ENCODE measurements at places on chromosomes 4 and X. TPM values are rescaled to one million over a fixed set of nuclear protein-coding genes. Genes with fewer than 3 reads are reported as not detected.

The NKX6-1 gene
- not detected for total RNA-seq

The IL13RA2 gene
- not detected for total RNA-seq

The NAP1L2 gene
- 3.9 TPM for total RNA-seq

The GPM6B gene
- total RNA-seq = not detected

The GUCY1A1 gene
- 0.48 TPM for total RNA-seq

The UFSP2 gene
- total RNA-seq = 25.4 TPM

The NAAA gene
- total RNA-seq = 3.4 TPM

GRCh38 chr4:128813965-128814364 lies 4.5 kb downstream of the JADE1 start:
- peaks cover 2% of the 10 kb centered on the region for H3K36me3 ChIP-seq
- H3K27me3 ChIP-seq = no peaks in the 10 kb centered on the region
- peak overlapping the region; percentile 38 for H3K4me3 ChIP-seq
- peaks cover 7% of the 10 kb centered on the region for H3K4me1 ChIP-seq

DNA sequence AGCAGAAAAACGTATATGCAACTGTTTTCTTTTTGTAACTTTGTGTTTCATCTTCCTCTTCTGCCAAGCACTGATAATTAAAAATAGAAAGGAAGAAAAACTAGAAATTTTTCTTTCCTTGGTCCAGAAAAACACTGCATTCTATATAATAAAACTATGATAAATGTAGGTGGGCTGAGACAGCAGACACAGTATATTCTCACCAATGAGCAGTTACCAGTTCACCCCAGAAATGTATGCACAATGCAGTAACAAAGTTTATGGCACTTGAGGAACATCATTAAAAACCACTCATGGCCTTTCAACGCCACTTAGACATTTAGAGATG lies 79.4 kb downstream of the FAT1 start:
- H3K4me3 ChIP-seq = no peak overlapping the region
- H3K36me3 ChIP-seq = no peaks in the 10 kb centered on the region
- no peak overlapping the region for H3K27ac ChIP-seq
- no peak for DNase-seq
- H3K4me1 ChIP-seq = no peaks in the 10 kb centered on the region

DNA sequence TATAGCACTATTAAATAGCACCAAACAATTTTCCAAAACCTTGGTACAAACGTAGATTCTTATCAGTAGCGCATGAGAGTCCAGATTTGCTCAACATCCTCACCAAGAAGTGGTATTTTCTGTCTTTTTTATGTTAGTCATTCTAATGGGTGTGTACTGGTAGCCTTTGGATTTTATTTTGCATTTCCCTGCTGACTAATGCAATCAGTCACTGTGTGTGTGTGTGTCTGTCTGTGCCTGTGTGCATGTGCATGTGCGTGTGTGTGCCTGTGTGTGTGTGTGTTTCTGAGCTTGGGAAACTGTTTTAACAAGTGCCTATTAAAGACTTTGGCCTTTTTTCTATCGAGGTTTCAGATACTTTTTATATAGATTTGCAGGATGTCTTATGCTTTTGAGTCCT lies 82.2 kb upstream of the MAGEA10 start:
- no peak overlapping the region for H3K27ac ChIP-seq
- no peaks in the 10 kb centered on the region for H3K27me3 ChIP-seq
- H3K4me1 ChIP-seq = no peaks in the 10 kb centered on the region
- H3K4me3 ChIP-seq = no peak overlapping the region

- no peak overlapping the region for H3K27ac ChIP-seq
- no peak for DNase-seq
These were observed 91.2 kb downstream of the ADRA2C start for GRCh38 chr4:3857269-3857926.

DNA sequence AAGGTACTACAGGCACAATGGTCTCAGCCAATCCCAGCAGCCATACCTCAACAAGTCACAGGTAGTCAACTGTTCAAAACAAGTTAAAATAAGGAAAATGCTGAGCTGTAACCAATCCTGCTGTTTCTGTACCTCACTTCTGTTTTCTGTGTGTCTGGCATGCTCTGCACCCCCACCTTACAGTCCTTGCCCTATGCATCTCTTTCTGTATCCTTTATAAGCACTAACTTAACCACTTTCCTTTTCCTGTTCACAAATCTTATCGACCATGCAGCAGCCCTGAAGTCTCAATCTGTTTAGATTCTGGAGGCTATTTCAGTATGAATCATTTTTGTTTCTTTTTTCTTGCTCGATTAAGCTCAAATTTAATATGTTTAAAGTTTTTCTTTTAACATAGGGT lies 12.5 kb upstream of the FAM13A start:
- no peaks in the 10 kb centered on the region for H3K27me3 ChIP-seq
- no peaks in the 10 kb centered on the region for H3K36me3 ChIP-seq
- no peaks in the 10 kb centered on the region for H3K4me1 ChIP-seq
- peak; percentile 40 for DNase-seq

DNA sequence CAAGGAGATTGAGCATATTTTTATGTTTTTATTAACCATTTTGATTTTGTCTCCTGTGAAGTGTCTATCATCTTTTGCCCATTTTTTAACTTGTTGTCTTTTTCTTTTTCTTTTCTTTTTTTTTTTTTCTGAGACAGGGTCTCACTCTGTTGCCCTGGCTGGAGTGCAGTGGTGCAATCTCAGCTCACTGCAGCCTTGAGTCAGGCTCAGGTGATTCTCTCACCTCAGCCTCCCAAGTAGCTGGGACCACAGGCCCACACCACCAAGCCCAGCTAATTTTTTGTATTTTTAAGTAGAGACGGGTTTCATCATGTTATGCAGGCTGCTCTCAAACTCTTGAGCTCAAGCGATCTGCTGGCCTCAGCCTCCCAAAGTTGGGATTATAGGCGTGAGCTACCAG lies 4.6 kb upstream of the ADD1 start:
- H3K4me3 ChIP-seq = no peak overlapping the region
- no peaks in the 10 kb centered on the region for H3K27me3 ChIP-seq
- H3K4me1 ChIP-seq = peaks cover 30% of the 10 kb centered on the region
- peaks cover 5% of the 10 kb centered on the region for H3K36me3 ChIP-seq

- no peak for DNase-seq
- no peaks in the 10 kb centered on the region for H3K27me3 ChIP-seq
- H3K27ac ChIP-seq = no peak overlapping the region
- H3K36me3 ChIP-seq = no peaks in the 10 kb centered on the region
- no peaks in the 10 kb centered on the region for H3K4me1 ChIP-seq
These were observed 36.5 kb downstream of the KLHL15 start for GRCh38 chrX:23990455-23990854.

DNA sequence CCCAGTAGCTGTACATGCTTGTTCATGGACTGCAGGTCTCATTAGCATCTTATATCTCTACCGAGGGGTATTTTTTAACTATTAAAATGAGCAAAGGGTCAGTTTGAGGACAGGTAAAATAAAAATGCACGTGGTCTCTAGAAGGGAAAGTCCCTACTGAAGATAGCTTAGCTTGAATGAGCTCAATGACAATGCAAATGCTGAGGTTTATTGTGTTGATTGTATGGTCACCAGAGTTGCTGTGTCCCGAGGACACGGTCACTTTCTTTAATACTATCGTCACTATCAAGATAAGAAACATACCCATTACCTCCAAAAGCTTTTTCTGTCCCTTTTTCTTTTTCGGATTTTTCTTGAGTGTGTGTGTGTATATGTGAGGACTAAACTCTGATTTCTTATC lies 250.5 kb upstream of the PRKX start:
- no peaks in the 10 kb centered on the region for H3K36me3 ChIP-seq
- DNase-seq = no peak
- no peaks in the 10 kb centered on the region for H3K27me3 ChIP-seq
- H3K4me3 ChIP-seq = no peak overlapping the region
- no peaks in the 10 kb centered on the region for H3K4me1 ChIP-seq
- no peak overlapping the region for H3K27ac ChIP-seq

DNA sequence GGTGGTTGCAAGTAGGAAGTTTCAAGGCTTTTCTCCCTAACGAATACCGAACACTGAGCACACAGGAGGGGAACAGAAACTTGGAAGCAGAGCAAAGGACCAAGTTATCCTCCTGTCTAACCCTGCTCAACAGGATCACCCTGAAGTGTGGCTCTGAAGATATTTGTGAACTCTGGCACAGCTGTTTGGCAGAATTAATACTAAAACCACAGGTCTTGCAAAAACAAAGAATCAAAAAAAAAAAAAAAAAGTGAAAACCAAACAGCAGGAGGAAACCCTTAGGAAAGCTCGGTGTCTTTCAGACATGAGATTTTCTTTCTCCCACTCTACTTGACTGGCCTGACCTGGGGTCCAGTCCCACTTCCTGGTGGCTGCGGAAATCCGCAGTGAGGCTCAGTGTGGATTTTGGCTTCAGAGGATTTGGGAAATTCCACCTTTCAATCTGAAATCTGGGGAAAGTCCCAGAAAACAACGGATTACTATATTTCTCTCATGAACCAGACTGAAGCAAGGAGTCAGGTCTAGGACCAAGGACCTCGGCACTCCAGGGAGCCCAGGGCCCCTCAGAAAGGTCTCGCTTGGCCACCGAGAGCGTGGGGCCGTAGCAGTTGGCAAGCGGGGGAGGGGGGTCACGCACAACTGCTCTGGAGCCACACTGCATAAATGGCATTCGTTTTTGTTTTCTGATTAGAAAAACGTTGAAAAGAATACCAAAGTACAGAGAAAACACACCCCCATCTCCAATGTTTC lies 867 bp downstream of the TIFA start:
- H3K27me3 ChIP-seq = no peaks in the 10 kb centered on the region
- peak overlapping the region; percentile 80 for H3K4me3 ChIP-seq
- DNase-seq = no peak

DNA sequence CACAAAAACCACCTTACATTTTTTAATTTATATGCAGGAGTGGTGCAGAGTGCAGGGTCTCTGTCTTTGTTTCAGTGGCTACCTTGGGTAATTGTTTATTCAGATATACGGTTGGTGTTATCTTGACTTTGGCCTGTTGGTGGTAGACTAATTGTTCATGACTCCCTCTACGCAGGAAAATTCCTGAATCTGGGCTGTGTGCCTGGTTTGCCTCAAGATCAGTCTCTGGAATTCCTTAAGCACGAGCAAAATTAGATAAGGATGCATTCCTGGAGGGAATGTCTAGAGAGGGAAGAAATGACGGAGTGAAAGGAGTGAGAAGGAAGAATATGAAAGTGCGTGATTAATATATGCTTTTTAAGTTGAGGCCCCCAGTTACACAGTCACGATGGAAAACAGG lies 576.9 kb upstream of the PCDH10 start:
- H3K4me3 ChIP-seq = no peak overlapping the region
- H3K4me1 ChIP-seq = no peaks in the 10 kb centered on the region
- H3K27ac ChIP-seq = no peak overlapping the region

DNA sequence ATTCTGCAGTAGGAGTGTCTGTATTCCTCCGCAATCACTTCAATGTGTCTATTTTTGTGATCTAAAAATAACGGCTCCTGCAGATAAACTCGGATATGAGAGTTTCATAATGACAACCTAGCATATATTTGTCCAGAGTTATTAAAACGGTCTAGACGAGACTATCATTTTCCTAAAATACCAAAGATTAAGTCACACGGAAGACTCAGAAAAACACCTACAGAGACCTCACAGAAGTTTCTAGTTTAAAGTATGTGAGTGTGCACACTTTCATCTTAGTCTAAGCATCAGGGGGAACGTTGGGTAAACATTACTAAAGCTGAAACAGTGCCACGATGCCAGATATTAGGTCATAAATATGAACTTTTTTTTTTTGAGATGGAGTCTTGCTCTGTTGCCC lies 156.9 kb downstream of the AFAP1 start:
- no peak overlapping the region for H3K4me3 ChIP-seq
- no peak overlapping the region for H3K27ac ChIP-seq
- H3K36me3 ChIP-seq = no peaks in the 10 kb centered on the region
- H3K4me1 ChIP-seq = peaks cover 21% of the 10 kb centered on the region

- DNase-seq = no peak
- no peaks in the 10 kb centered on the region for H3K36me3 ChIP-seq
- no peak overlapping the region for H3K4me3 ChIP-seq
- no peaks in the 10 kb centered on the region for H3K4me1 ChIP-seq
These were observed 1140.1 kb downstream of the TECRL start for GRCh38 chr4:63269156-63269555.

GRCh38 chrX:23901060-23901459 lies 6.7 kb downstream of the APOO start:
- H3K4me1 ChIP-seq = peaks cover 12% of the 10 kb centered on the region
- H3K27me3 ChIP-seq = no peaks in the 10 kb centered on the region
- H3K36me3 ChIP-seq = no peaks in the 10 kb centered on the region
- H3K4me3 ChIP-seq = no peak overlapping the region

DNA sequence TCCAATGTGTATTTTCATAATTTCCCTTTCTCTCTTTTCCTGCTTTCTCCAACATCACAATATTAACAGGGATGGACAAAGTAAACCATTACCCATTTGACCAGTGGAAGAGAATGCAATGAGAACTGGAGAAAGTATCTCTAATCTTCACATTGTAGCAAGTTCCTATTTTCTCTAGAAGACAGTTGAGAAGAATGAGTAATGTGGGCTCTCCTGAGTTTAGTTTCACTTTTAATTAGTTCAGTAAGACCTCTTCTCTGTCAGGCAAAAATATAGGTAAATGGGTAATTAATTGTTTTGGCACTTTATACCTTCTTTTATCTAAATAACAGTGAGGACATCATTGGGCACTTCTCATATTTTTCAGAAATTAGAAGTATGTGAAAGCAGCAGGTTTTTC lies 602.0 kb downstream of the GLUD2 start:
- no peaks in the 10 kb centered on the region for H3K4me1 ChIP-seq
- H3K36me3 ChIP-seq = no peaks in the 10 kb centered on the region
- no peak overlapping the region for H3K4me3 ChIP-seq

DNA sequence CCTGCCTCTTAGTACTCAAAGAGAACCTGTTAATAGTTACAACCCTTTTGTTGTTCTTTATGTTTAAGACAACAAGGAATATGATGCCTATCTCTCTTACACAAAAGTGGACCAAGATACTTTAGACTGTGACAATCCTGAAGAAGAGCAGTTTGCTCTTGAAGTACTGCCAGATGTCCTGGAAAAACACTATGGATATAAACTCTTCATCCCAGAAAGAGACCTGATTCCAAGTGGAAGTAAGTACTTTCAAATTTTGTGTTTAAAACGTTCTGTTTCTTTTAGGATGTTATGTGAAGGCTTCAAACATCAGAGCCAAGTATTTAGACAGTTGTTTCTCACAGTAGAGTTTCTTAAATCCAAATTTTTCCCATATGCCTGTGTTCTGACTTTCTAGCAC lies 67.2 kb upstream of the NRK start:
- H3K27me3 ChIP-seq = no peaks in the 10 kb centered on the region
- no peaks in the 10 kb centered on the region for H3K4me1 ChIP-seq
- H3K27ac ChIP-seq = no peak overlapping the region
- H3K36me3 ChIP-seq = no peaks in the 10 kb centered on the region
- no peak overlapping the region for H3K4me3 ChIP-seq

GRCh38 chr4:52076731-52077130 lies 25.6 kb downstream of the SPATA18 start:
- no peak for DNase-seq
- peaks cover 3% of the 10 kb centered on the region for H3K27me3 ChIP-seq
- H3K36me3 ChIP-seq = no peaks in the 10 kb centered on the region
- no peak overlapping the region for H3K4me3 ChIP-seq

GRCh38 chrX:3545901-3546300 lies 167.5 kb downstream of the PRKX start:
- H3K36me3 ChIP-seq = no peaks in the 10 kb centered on the region
- no peak overlapping the region for H3K4me3 ChIP-seq
- DNase-seq = no peak
- no peak overlapping the region for H3K27ac ChIP-seq
- H3K27me3 ChIP-seq = no peaks in the 10 kb centered on the region
